ENCODE measurements at places on chromosomes 12 and 14. TPM values are rescaled to one million over a fixed set of nuclear protein-coding genes. Genes with fewer than 3 reads are reported as not detected.
A peak's percentile ranks its signal among the peaks of the same experiment; 100 is the strongest.

GRCh38 chr12:18578191-18578590 is 159.6 kb downstream of the PLCZ1 start:
- DNase-seq = no peak

- DNase-seq = peak; percentile 5
Observed at GRCh38 chr12:59834659-59835474, 239.0 kb downstream of the SLC16A7 start.

- no peak for DNase-seq
Observed at GRCh38 chr12:66620688-66621087, 58.2 kb downstream of the GRIP1 start.

- no peak for DNase-seq
Observed at GRCh38 chr14:102903889-102904512, 18.5 kb upstream of the AMN start.

DNA sequence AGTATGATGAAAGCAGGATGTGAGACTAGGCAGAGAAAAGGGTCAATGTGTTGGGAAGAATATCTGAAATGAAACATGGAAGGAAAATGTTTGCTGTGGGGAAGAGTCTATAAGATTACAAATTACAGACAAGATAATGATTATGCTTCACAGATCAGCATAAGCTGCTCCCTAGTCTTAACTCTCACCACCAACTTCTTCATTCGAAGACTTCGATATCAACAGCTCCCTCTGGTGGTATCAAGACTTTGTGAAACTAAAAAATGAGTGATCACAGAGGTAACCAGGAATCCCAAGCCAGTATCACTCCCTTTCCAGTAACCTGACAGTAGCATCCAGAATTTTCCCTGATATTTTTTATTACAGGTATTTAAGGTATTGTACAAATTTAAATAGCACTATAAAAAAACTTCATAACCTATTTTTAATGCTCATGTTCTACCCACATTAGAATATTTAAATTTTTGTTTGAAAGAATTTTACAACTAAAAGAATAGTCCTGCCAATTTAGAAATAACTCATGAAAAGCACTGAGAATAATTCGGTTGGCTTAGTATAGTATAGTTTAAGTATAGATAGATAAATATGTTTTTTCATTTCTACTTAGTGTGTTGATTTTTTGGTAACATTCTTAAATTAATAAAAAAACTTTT is 84.4 kb downstream of the C2CD5 start:
- DNase-seq = no peak

DNA sequence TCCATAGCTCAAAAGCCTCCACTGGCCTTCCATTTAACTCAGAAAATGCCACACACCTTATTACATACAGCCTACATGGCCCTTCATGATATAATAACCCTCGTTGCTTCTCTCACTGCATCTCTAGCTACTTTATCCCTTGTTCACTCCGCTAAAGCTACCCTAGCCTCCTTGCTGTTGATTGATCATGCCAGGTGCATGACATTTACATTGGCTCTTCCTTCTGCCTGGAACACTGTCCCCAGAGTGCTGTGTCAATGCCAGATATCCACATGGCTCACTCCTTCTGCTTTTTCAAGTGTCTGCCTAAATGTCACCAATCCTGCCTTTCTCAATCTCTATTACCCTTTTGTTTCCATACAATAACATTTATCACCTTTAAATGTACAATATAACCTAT is 58.3 kb downstream of the CAND1 start:
- DNase-seq = no peak

DNA sequence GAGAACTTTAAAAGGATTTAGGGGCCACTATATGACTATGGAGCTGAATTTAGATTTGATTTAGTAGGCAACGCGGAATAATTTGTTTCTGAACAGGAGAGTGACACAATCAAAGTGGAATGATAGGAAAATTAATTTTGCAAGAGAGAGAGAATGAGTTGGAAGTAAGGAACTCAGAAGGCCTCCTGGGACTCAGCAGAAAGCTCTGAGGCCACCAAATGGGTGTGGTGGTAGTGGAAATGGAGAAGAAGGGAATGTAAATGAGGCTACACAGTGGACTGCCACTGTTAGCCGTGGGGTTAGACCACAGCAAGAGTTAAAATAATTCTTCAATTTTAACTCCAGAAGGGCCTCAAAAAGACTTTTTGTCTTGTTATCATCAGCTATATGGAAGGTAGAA is 102.7 kb downstream of the LRRK2 start:
- DNase-seq = no peak

- DNase-seq = peak; percentile 32
Observed at GRCh38 chr12:104197264-104197663, 18.3 kb upstream of the TXNRD1 start.

GRCh38 chr12:1313906-1314305 is 280.5 kb downstream of the FBXL14 start:
- no peak for DNase-seq

LYZ gene
- 42.8 TPM for polyA plus RNA-seq

SIX6 gene
- polyA plus RNA-seq = not detected

Measured in right lung (tissue), 10 donors.